ENCODE measurements at places on chromosomes 2 and 18. TPM values are rescaled to one million over a fixed set of nuclear protein-coding genes. Genes with fewer than 3 reads are reported as not detected.

DNA sequence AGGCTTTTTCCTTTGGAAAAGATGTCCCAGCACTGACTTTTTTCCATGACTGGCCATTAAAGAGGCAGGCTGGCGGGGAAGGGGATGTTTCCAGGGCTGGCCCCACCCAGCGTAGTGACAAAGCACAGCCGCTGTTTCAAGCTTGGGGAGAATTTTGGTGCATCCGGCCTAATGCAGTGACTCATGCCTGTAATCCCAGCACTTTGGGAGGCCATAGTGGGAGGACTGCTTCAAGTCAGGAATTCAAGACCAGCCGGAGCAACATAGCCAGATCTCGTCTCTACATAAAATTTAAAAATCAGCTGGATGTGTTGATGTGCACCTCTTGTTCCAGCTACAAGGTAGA is 78.0 kb upstream of the SH3BP4 start:
- no peak for DNase-seq

DNA sequence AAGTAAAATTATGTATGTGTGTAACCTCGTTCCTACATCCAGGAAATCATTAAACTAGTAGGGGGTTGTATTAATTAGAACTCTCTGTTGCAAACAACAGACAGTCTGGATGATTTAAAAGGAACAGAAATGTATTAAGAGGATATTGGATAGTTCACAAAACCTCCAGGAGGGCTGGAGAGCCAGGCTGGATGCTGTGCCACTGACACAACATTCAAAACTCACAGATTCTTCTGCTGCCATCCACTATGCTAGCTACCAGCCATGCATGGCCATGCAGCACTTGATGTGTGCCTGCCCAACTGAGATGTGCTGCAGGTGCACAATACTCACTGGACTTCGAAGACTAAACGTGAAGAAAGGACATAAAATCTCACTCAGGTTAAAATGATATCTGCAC is 48.2 kb upstream of the SH3RF3 start:
- no peak for DNase-seq

GRCh38 chr2:55013936-55014335 is 36.3 kb downstream of the RTN4 start:
- no peak for DNase-seq

- no peak for DNase-seq
These were observed 14.2 kb upstream of the WIPF1 start for GRCh38 chr2:174611854-174612253.

DNA sequence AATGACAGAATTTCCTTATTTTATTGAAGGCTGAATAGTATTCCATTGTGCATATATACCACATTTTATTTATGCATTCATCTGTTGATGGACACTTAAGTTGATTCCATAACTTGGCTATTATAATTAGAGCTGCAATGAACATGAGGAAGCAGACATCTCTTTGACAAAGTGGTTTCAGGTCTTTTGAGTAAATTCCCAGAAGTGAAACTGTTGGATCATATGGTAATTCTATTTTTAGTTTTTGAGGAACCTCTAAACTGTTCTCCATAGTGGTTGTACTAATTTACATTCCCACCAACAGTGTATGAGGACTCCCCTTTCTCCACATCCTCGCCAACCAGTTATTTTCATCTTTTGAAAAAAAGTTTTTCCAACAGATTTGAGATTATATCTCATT is 77.5 kb downstream of the TMEM200C start:
- DNase-seq: no peak

DNA sequence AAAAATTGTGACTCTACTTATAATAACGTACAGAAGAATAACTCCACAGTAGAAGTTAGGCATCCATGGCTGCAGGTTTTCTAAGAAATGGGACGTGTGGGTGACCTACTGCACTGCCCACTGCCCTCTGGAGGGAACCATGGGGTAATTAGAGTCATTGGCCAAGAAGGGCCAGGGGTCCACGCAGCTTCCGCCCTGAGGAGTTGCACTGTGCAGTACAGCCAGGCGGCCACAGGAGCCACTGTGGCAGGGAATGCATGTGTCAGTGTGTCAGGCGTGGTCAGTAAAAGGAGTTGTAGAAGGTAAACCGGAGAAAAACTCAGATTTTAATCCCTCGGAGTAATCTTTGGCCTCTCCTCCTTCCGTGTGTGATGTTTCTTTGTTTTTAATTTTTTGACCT is 24.8 kb downstream of the NCK2 start:
- DNase-seq: no peak

DNA sequence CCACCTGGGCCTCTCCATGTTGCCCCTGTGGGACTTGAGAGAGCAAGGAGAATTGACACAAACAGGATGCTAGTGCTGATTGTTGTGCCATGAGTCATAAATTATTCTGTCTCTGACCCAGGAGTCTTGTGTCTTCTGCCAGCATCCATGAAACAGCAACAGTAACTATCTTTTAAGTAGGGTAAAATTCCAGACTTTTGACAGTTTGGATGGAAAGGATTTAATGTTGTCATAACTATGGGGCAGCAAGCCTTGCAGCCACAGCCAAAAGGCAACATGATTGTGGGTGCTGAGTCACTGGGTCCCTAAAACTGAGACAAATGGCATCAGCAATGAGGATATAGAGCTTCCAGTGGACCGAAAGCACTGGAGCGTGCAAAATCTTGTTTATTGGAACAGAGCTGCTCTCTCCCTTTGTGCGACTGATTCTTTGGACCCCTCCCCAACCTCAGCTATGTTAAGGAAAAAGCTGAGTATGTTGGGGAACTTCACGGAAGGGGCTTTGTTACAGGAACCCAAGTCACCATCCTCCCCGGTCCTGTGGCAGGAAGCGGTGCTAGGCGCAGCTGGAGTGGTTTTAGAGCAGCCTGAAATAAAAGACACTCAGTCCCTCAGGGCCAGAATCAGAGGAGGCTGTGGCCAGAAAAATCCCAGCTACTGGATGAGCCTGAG is 9.6 kb upstream of the ITPRIPL1 start:
- DNase-seq: peak; percentile 28

DNA sequence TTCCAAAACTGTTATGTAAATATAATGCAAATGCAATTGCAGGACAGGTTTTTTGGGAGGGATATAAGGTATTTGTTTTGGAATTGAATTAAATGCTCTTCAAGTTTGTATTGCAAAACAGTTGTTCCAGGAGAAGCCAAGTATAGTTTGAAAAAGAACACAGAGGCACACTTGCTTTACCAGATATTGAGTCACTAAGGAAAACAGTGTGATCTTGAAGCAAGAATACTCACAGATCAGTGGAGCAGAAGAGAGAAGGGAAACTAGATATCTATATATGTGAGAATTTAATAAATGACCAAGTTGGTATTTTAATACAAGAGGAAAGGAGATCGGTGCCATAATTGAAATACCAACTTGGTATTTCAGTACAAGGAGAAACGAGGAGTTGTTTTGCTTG is 178.9 kb downstream of the CAPN13 start:
- no peak for DNase-seq

GRCh38 chr2:85250045-85250444 is 77.7 kb downstream of the TGOLN2 start:
- no peak for DNase-seq

Gene MAB21L4
- not detected for total RNA-seq

GRCh38 chr2:131152074-131152473 is 46.9 kb downstream of the PLEKHB2 start:
- DNase-seq: no peak

- DNase-seq: no peak
These were observed 16.0 kb downstream of the CYRIA start for GRCh38 chr2:16649353-16650286.

Gene OTOS
- total RNA-seq: not detected

GRCh38 chr18:35153609-35154272 is 87.1 kb upstream of the ZNF397 start:
- DNase-seq: no peak

DNA sequence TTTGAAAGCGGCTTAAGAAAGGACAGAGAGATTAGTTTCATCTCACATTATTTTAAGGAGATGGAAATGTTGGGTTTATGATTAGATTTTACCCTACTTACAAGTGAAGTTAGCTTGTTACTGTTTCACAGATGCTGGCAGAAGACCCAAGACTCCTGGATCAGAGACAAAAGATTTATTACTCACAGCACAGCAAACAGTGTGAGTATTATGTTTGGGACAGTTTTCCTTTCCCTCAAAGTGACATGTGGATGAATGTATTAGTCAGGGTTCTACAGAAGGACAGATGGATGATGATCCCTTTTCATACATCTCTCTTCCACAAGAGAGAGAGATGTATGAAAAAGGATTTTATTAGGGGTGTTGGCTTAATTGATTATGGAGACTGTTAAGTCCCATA is 281.8 kb upstream of the CDH2 start:
- no peak for DNase-seq
